ENCODE measurements at places on chromosomes 1 and 21.

GRCh38 chr1:235415008-235415904 is 48.0 kb downstream of the TBCE start:
- DNase-seq, result peak; percentile 16

- no peak for DNase-seq
These were observed 200.0 kb downstream of the SLC45A1 start for GRCh38 chr1:8517661-8518489.

- DNase-seq, result no peak
These were observed 355.9 kb upstream of the AJAP1 start for GRCh38 chr1:4298361-4299083.

DNA sequence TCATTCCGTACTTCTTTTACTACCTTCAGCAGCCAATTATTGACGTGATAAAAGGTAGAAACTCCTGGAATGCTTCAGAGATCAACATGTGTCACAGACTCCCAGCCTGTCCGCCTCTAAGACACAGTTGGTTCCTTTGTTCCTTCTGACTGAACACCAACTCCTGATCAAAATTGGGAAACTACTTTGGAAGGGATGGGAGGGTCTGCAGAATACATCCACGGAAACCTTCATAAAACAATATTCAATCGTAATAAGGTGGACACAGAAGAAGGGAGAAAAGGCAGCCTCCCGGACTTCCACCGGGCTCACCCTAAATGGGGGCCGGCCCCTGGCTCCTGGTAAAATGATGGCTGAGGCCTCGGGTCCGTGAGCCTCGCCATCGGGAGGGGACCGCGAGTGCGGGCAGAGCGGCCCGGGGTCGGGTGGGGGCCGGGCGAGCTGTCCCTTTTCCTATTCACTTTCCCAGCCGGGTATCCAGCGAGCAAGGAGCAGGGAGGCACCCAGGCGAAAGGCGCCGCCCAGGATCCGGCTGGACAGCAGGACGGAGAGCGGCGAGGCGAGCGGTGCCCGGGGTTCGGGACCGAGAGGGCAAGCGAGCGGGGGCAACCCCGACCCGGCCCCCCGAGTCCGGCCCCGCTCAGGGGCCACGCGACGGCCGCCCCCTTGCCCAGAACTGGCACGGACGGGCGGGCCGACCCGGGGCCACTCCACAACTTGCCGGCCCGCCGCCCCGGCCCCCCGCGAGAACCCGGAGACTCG is 805 bp downstream of the NRIP1 start:
- peak; percentile 0 for DNase-seq

- DNase-seq, result no peak
These were observed 62.1 kb upstream of the CNIH3 start for GRCh38 chr1:224554056-224554455.

DNA sequence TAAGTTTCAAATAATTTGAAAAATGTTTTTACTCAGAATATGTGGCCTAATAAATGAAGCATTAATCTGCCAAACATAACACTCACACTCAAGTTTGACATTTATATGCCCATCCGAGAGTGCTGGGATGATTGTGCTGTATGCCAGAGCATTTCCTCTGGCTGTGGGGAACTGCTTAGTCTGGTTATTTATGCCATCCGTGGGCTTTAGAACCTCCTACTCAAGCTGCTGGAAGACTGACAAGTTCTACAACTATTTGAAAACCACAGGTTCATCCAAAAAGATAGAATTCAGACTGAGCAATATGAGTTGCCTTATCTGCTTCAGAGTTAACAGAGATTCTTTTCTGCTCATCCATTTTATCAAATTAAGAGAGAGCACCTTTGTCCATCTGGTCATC is 25.9 kb downstream of the PCNX2 start:
- DNase-seq, result no peak

DNA sequence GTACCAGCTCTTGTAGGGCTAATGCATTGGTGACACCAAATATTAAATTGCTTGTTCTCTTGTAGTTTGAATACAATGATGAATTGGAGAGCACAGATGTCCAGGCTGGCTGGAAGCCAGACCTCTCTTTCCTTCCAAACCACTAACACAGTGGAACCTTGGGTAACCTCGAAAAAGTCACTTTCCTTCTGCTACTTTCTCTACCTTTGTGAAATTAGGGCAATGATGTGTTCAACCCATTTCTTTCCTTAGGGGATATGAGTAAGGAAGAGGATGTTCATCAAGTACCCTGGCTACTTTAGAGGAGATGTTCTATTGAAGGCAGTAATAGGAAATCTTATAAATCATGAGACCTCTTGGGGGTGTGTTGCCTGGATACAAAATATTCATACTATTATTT is 55.7 kb downstream of the XCL2 start:
- no peak for DNase-seq

DNA sequence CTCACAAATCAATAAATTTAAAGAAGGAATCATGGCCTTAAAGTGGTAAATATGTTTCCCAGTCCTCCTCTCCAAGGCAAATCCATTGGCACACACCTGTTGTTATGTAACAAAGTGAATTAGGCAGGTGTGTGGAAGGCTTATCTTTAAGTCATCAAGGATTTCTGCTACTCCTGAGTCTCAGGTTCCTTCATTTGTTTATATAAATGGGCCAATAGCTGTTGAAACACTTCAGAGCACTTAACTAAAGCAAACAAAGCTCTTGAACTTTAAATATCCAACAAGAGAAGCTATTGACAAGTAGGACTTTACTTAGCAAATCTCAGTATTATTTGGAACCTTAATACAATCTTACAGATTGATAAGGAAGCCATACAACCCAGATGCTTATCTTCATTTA is 99.3 kb upstream of the ESRRG start:
- no peak for DNase-seq

DNA sequence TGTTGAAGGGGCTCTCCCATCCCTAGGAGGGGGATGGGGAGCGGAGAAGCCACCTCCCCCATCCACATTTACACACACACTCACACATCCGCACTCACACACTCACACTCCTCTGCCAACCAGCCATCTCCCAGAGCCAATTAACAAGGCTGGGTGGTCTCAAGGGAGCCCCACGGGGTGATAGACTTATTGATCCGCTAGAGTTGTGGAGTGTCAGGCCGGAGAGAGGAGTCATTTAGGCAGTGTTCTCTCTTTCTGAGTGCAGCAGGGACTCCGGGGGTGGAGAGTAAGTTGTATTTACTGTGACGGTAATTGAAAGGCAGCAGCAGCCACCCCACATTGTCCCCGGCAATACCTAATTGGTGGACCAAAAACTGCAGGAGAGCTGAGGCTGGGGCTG is 61.6 kb downstream of the KLHDC7A start:
- DNase-seq, result no peak

DNA sequence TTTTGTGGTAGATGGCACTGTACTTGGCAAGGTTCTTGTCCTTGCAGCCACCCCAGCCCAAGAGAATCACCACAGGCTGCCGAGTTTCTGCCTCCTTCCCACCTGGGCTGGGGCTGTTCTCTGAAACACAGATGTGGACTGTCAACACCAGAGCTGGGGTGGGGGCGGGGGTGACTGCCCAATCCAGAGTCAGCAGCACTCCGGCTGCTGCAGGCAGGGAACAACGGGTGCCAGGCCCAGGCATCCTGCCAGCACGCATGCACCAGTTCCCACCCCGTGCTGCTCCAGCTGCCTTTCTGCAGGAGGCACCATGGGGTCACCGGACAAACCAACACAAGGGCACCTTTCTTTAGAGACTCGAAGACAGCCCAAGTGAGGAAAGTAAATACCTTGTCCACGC is 14.1 kb downstream of the TMEM53 start:
- no peak for DNase-seq

DNA sequence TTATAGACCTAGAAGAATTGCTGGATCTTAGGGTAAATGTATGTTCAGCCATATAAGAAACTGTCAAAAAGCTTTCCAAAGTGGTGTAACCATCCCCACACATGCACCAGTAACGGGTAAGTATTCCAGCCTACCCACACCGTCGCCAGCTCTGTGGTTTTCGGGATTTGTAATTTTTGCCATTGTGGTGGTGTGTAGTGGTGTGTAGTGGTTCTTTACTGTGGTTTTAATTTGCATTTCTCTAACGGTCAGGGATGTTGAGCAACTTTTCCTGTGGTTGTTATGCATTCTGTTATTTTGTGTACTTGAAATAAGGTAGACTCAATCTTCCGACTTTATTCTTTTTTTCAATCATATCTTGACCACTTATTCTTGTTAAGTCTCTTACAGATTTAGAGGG is 342.4 kb upstream of the AJAP1 start:
- DNase-seq, result no peak

GRCh38 chr1:199522936-199523335 is 504.6 kb upstream of the NR5A2 start:
- no peak for DNase-seq

GRCh38 chr1:84370831-84371394 is 27.4 kb upstream of the DNASE2B start:
- DNase-seq, result no peak

GRCh38 chr1:98382586-98382985 is 278.9 kb upstream of the SNX7 start:
- no peak for DNase-seq

- no peak for DNase-seq
These were observed 105.4 kb downstream of the KCTD3 start for GRCh38 chr1:215672482-215672881.

DNA sequence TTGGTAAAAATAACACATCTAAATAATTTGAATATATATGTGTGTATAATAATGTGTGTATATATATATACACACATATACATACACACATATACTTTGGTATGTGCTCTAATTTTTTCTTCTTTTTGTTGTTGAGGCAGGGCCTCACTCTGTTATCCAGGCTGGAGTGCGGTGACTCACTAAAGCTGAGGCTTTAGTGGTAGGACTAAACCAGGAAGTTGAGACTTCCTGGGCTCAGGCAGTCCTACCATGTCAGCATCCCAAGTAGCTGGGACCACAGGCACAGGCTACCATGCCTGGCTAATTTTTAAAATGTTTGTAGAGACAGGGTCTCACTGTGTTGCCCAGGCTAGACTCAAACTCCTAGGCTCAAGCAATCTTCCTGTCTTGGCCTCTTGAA is 46.7 kb upstream of the CXADR start:
- DNase-seq, result no peak

GRCh38 chr1:158147869-158148268 is 32.8 kb upstream of the CD1D start:
- DNase-seq, result no peak

DNA sequence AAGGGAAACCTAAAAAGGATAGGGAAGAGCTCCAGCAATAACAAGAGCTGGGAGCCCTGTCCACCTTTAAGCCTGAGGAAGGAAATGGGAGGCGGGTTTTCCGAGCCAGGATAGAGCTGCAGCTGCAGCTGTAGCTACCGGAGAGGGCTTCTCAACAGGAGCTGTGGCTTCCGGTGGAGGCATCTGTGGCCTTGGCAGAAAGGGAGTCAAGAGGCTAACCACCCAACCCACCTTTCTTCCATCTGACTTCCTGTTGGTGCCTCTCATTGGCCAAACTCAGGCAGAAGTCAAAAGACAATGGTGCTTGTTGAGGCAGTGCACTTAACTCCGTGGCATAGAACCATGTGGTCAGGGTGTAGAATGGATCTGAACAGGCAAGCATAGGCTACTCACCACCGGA is 313.1 kb upstream of the DAB1 start:
- no peak for DNase-seq

DNA sequence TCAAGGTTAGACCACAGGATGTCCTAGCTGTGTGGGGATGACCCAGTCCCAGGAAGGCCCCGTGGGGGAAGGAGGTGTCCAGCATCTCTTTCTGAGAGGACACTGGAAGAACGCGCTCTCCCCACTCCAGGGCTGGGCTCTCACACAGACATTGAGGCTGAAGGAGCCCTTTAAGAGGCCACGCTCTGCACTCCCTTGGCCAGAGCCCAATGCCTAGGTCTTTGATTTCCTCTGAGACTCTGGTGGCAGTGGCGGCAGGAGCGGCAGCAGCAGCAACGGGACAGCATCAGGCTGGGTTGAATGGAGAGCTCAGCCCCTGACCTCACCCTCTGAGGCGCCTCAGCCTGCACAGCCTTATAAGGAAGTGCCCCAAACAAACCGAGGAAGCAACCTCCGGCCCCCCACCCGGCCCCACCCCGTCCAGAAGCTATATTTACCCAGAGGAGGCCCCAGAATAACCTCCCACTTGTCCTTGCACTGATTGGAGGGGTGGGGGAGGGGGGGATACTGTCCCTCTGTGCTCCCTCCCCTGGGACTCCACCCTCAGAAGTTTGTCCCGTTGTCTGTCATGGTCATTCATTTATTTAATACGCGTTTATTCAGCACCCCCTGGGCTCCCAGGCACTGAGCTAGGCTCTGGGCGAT is 12.3 kb downstream of the NES start:
- no peak for DNase-seq

GRCh38 chr1:191977874-191978506 is 180.3 kb upstream of the RGS18 start:
- no peak for DNase-seq

DNA sequence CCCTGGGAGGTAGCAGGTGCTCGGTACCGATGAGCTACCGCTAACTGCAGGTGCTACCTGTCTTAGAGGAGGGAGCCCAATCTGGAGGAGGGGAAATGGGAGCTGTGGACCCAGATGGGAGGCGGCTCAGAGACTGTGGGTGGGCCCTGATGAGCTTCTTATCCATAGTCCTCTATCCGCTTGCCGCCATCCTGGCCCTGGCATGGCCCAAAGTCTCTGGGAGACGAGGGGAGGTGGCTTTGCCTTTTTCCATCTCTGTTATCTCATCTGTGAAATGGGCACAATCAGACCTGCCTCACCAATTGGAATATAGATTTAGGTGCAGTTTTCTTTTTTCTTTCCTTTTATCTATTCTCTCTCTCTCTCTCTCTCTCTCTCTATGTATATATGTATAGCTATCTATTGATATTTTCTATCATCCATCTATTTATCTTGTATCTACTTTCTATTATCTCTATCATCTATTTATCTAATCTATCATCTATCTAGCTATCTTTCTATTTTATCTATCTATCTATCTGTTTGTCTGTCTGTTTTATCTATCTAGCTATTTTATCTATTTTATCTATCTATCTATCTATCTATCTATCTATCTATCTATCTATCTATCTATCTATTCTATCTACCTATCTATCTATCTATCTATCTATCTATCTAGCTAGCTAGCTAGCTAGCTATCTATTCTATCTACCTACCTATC is 16.5 kb downstream of the TNFRSF1B start:
- DNase-seq, result no peak

DNA sequence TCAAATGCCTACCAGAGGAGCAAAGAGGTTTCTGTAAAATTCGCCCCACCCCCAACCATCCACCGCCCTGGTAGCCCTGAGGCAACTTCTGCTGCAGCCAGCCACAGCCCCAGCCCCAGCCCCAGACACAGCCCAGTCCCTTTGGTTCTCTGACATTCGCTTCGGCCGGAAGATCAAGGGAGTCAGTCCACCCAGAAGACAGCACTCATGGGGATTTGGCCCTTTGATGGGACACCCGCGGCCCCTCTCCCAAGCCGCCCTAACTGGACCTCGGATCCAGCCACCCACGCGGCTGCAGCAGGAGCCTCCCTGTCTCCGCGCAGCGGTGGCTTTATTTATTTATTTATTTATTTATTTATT is 3881.0 kb downstream of the SRGAP2C start:
- DNase-seq, result no peak

All from activated T-helper 1 cell treated with anti-CD3 and anti-CD28 coated beads, Interleukin-2, amount 50 U/mL, for 16 hours (primary cell).